ENCODE measurements at places on chromosomes 7 and 10.

DNA sequence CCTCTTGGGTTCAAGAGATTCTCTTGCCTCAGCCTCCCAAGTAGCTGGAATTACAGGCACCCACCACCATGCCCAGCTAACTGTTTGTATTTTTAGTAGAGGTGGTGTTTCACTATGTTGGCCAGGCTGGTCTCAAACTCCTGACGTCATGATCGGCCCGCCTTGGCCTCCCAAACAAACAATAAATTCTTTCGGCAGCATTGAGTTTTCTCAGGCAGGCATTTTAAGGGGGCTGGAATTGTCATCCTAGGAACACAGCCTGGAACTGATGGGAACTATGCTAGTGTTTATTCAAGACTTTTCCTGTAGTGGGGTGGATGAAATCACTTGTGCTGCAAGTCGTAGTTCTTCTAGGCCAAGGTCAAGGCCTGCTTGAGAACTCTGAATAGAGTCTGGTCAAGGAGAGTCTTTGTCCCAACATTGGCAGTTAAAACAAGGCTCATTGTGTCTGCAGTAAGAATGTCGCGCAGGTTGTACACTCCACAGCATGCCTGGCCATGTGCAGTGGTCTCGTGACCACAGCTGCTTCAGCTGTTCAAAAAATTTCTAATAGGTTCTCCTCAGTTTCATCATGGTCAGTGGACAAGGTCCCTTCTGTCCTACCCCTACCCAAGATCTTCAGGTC is 92.8 kb downstream of the HECW1 start:
- DNase-seq: no peak

DNA sequence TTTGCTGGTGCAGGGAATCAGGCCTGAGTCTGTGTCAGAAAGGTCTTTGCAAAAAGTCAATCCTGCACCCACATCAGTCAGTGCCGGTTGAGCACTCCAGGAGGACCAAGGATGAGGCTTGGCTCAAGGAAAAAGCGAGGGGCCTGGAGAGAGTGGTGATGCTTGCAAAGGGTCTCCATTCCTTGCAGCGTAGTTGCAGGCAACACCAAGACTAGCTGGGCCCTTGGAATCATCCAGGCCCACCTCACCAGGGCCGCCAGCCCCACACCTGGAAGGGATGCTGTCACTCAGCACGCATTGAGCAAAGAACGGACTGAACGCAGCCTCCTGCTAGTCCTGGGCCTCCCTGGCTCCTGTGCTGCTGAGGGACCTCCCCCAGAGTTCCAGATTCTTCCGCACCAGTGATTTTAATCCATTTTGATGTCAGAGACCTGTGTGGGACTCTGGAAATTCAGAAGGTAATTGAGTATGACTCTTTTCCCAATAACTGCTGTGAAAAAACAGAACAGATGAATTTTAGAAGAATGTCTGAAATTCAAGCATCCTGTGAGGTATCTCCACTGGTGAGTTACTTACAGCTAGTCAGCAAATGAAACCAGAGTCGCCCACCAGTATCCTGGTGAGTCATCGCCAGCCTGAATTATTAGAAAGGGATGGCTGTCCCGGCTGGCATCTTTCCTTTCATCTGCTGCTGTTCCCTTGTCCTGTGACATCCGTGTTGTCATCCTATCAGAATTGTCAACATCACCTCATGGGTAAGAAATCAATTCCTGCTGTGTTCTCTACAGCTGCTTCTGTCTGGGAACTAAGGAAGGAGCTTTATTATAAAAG is 150.8 kb upstream of the NPS start:
- DNase-seq: no peak

DNA sequence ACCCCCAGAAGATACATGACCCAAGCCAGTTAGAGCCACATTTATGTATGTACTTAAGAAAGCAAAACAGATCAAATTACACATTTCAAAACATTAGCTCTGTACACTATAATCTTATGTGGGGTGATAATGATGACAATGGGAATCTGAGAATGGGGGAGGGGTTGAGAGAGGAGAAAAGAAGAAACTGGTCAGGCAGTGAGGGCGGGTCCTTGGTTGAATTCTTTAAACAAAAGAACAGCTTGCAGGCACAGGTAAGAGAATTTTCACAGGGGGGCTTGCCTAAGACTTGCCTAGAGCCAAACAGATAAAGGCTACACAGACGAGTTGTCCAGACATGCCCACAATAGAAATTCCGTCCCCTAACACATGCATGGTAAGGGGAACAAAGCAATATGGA is 76.8 kb upstream of the PTER start:
- DNase-seq: no peak

DNA sequence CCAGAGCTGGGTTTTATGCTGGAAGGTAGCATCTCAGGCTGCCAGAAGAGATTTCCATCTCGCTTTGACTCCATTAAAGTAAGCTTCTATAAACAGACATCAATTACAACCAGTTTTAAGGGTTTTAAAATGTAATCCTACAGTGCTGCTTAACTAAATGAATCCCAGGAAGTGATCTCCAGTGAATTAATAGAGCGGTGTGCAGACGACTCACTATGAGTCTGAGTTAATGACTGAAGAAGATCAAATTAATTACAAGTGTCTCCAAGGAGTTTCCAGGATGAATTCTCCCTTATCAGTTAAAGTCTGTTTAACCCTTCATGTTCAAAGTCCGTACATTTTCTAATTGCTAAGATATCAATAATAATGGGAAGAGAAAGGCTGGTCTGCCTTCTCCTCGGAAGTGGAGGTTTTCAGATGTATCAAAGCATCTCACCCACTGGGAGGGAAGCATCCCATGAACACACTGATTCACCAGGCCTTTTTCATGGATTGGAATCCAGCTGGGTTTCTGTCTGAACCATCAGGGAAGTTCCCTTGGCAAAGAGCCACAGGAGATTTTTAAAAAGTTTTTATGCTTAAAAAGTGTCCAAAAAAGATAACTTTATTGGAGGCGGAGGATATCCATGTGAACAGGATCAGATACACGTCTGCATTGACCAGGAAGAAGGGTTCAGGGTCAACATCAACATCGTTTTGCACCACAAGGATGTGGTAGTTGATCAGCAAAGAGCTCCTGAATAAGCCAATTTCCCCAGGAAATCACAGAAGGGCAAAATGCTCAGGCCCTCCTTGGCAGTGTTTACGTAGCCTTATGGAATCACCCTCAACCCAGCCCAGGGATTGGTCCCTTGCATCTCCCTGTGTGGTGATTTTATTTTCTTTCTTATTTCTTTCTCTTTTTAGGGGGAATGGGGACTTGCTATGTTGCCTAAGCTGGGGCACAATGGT is 288.2 kb downstream of the POU6F2 start:
- no peak for DNase-seq

DNA sequence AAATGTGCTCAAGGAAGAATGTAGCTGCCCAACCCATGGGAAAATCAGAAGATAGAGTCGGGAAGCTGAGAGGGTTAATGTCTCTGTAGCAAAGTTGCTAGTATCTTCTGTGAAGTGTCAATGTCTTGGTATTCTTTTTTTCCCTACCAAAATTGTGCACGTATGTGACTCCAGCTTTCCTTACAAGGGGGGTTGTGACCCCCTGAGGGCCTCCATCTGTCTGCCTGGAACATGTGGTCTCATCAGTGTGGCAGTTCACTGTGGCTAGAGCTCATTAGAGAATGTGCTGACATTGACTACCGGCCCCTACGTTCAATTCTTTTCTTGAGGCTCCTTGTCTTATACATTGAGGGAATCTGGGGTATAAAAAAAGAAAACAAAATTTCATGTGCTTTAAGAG is 725.2 kb upstream of the CELF2 start:
- no peak for DNase-seq

- no peak for DNase-seq
Measured at GRCh38 chr7:36182854-36183604, 30.0 kb downstream of the EEPD1 start.

- no peak for DNase-seq
Measured at GRCh38 chr10:27995311-27995710, 3.6 kb downstream of the ODAD2 start.

DNA sequence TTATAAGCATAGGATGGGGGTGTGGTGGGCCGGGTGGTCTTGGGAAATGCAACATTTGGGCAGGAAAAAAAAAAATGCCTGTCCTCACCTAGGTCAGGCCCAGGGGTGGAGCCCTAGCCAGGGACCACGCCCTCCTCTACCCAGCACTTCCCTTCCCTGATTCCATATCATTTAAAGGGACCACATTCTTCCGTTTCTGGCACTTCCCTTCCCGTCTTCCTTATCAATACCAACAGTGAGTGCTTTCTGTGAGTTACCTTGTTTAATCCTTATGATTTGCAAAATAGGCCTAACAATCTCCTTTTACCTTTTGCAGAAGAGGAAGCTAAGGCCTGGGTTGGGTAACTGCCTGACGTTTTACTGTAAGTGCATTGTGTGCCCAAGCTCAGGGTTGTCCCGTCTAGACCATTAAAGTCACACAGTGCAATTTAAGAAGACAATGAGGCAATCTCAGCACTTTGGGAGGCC is 16.7 kb upstream of the C10orf95 start:
- no peak for DNase-seq

- DNase-seq: no peak
Measured at GRCh38 chr7:123580406-123581161, 21.0 kb upstream of the ASB15 start.

DNA sequence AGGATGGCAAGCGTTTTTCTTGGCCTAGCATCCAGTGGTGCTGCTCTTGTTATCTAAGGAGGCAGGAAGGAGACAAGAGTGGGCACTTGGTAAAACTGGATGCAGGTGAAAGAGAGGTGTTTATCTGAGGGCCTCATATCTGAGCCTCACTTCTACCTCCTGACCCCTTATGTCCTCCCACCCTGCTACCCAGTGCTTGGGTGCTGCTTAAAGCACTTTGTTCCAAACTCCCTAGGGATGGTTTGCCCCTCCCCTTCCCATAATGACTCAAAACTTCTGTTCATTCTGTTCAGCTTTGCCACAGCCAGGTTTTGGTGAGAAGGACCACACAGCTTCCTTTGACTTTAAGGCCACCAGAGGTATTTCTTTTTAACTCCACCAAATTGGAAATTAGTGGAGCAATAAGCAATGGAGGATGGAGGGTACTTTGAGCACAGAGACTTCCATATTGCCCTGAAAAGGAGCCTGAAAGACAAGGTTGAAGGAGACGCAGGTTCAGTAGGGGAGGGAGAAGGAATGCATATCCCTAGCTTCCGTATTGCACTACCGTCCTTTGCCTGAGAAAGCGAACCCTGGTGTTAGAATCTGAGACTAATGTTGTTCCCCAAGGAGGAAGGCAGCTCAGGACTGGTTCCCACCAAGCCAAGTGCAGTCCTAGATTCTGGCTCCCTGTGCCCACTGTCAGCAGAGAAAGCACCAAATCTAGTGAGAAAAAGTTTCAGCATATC is 30.1 kb downstream of the ENTPD1 start:
- no peak for DNase-seq

- DNase-seq: no peak
Measured at GRCh38 chr10:88583584-88583957, 453 bp upstream of the RNLS start.

DNA sequence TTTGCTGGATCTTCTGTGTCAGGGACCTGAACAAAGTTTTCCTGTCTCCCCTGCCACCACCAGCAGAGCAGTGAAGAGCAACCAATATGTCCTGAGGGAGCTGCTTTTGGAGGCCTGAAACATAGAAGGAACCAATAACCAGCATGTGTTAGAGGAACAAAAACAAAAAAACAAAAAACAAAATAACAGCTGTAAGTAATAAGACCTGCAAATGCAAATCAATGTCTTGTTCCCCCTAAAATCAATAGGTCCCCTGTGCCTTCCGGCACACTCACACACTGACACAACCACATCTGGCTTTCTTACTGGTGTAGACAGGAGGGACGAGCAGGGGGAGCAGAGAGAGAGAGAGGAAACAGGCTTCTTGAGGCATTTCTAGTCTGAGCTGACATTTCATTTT is 94.1 kb downstream of the NRG3 start:
- no peak for DNase-seq

DNA sequence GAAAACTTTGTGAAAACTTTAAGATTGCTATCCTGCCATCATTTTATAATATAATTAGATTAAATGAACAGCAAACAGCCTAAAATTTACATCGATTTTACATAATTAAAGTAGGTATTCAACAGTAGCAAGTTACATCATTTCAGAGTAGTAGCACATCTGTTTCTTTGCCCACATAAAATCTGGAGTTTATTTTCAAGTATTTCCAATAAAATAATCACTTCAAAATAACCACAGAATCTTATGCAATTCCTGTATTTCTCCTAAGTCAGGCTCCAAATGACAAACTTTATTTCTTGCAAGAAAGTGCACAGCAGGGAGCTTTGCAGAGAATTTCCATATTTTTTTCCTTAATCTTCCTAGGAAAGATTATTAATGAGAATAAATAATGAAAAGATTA is 82.6 kb downstream of the CUBN start:
- DNase-seq: no peak

DNA sequence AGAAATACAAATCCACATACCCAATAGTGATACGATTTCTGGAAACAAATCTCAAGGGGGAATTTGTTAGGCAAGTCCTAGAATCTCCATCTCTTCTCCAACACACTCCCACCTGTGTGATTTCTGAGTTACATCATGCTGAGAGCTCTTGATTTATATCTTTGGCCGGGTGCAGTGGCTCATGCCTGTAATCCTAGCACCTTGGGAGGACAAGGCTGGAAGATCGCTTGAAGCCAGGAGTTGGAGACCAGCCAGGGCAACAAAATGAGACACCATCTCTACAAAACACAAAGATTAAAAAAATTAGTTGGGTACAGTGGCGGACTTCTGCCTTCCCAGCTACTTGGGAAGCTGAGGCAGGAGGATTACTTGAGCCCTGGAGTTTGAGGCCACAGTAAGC is 1.5 kb upstream of the MTPN start:
- no peak for DNase-seq

DNA sequence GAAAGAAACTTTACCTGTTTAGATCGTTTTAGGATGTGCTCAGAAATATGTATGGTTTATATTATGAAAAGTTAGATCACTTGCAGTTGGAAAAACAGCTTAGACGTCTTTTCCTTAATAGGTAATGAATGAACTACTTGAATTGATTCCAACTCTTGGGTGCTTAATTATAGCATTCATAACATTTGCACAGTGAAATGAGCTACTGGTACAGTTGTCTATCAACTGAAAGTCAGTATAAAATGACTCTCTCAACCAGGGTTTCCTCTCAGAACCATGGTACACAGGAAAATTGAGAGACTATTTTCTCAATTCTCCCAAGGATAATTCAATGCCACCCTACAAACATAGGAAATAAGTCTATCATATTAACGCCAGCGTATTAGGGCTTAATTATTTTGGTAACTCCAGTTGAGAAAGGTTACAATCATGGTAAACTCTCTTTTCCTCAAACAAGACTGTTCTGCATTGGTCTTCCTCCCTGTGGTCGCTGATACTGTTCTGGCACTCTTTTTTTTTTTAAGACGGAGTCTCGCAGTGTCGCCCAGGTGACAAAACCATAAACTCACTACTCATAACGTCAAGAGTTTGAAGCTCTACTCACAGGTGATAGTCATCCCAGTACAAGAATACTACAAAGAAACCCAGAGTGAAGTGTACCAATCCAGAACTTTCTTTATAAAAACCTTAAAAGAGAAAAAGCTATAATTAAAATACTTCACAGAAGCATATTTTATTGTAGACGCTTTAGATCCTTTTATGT is 2.0 kb downstream of the ANLN start:
- no peak for DNase-seq

- no peak for DNase-seq
Measured at GRCh38 chr10:119343011-119343601, 135.7 kb downstream of the GRK5 start.
